ENCODE measurements at places on chromosomes 11 and 22.

- DNase-seq = no peak
Measured at GRCh38 chr11:38274031-38274430, 1676.0 kb upstream of the RAG2 start.

DNA sequence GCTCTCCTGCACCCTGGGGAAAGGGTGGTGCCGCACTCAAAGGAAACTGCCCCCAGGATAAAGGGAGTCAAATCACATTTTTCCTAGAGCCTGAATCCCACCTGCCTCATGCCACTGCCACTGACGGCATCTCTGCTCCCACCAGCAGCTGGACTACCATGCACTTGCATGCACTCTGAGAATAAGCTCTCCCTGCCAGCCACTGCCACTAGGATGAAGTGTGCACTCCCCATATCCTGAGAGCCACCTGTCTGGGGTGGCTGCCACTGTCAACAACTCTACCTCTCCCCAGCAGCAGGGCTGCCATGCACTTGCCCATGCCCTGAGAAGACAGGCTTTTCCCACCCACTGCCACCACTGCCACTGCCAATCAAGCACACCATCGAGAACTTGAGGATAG lies 31.6 kb downstream of the MRGPRX4 start:
- DNase-seq = no peak

- no peak for DNase-seq
Measured at GRCh38 chr11:96199563-96200025, 143.4 kb downstream of the MAML2 start.

GRCh38 chr11:79447038-79447786 lies 6.4 kb upstream of the TENM4 start:
- DNase-seq = no peak

GRCh38 chr11:47886096-47886495 lies 37.9 kb upstream of the NUP160 start:
- no peak for DNase-seq

- DNase-seq = no peak
Measured at GRCh38 chr11:77049026-77049425, 14.8 kb downstream of the B3GNT6 start.

GRCh38 chr11:64764040-64764611 lies 4.4 kb upstream of the PYGM start:
- no peak for DNase-seq

DNA sequence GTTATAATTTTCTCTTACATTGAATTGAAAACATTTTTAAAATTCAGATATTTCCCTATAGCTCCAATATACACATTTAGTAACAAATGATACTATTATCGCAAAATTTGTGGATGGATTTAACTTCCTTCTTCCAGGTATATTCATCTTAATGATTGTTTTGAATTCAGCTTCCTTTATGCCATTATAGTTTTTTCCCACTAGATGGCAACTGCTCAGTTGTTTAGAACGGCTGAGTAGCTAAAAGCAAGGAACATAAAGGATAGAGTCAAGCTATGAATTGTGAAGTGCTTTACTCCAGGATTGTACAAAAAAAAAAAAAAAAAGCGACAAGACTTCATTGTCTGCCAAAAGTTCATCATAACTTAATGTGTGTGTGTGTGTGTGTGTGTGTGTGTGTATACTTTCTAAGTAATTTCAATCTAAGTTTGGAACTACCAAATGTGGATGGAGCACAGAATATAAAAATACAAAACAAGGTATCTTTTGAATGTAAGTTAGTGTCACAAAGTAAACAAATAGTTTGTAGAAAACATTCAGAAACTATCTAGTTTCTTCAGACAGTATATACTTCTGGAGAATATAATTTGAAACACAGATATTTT lies 846.4 kb downstream of the DLG2 start:
- DNase-seq = peak; percentile 26

DNA sequence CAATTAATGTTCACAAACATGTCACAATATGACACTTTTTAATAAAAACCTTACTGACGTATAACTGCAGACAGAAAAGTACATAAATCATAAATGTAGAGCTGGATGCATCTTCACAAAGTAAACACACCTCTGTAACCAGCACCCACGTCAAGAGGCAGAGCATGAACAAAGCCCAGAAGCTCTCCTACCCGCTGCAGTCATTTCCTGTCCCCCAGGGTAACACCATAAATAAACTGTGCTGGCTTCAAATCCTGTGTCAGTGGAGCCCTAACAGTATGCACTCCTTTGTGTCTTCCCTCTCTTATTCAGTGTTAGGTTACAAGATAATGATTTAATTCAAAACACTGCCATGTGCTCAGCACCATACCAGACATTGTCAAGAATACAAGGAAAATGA lies 5.7 kb downstream of the SYT13 start:
- peak; percentile 98 for DNase-seq

- DNase-seq = peak; percentile 43
Measured at GRCh38 chr11:17277024-17277584, 565 bp downstream of the NUCB2 start.

DNA sequence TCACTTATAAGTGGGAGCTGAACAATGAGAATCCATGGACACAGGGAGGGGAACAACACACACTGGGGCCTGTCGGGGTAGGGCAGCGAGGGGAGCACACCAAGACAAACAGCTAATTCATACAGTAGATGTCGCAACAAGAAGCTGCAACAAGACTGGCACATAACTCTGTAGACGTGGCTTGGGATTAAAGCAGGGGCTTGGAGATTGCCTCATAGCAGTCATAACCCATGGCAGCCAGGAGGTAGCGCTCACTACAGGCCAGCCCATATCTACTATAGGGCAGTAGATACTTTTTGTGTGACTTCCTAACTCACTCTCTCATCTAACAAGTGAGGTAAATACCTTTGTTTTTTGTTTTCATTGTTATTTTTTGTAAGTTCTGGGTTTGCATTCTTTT lies 1.7 kb upstream of the OR9G4 start:
- DNase-seq = no peak

DNA sequence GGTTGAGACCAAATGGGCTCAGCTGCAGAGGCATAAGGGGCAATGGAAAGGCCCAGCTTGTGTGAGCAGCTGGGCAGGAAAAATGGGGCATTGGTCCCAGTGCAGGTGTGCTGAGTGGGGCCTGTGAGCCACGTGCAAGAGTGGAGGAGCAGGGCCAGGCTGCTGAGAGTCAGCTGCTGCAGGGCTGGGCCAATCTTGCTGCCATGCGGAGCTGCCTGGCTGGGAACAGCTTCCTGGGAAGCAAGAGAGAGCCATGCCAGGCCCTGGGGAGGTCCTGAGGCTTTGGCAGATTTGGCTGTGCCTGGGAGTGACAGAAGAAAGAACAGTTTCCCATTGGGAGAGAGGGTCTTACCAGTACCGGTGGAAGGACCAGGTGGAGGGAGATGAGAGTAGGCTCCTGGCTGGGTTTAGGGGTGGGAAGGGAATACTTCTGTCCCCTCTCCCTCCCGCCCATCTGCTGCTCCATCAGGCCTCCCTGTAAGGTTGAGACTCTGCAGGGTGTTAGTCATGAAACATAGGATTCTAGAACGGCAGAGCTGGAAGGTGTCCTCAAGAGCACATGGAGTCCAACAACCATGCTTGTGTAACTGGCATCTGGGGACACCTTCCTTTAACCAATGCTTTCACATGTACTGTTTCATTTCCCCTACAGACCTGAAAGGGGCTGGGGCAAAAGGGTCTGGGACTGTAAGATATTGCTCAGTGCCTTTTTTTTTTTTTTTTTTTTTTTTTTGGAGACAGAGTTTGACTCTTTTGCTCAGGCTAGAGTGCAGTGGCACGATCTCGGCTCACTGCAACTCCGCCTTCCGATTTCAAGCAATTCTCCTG lies 10.4 kb downstream of the SEPTIN3 start:
- DNase-seq = no peak

GRCh38 chr11:95790123-95790932 lies at the start of gene CEP57:
CEP57 (plus strand) TSS chr11:95790498; CDS start chr11:95790699, 201 bp downstream.
- peak; percentile 97 for DNase-seq

DNA sequence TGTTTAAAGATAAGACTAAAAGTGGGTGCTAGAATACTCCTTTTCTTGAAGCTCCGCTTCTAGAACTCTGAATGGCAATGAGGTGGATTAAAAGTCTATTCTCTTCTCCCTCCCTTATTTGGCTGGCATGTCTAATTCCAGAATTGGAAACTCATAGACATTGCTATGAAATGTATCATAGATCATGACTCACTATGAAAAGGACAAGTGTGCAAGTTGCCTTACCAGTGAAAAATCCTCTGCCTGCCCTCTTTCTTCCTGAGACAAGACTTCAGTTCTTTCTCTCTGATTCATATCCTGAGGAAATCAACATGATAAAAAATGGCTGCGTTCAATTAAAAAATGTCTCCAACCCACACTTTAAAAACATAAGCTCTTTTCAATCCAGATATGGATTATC lies 73.2 kb upstream of the BLID start:
- no peak for DNase-seq

- no peak for DNase-seq
Measured at GRCh38 chr22:20517422-20517821, 10.0 kb downstream of the MED15 start.

DNA sequence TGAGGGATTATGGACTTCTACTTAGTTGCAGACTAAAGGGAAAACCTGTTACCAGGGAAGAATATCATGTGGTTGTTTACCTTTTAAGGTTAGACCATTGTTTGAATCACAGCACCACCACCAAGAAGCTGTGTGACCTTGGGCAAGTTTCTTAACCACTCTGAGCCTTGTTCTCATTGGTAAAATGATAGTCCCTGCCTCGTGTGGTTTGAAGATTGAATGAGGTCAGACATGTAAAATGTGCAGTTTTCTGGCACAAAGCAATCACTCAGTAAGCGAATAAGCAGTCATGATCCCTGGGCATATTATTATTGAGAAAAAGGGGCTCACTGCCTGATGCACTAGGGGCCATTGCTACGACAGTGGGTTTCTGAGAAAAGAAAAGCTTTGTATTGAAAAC lies 28.3 kb downstream of the MOV10L1 start:
- DNase-seq = no peak

- DNase-seq = no peak
Measured at GRCh38 chr11:36222831-36223635, 66.2 kb downstream of the COMMD9 start.

GRCh38 chr11:121257976-121258375 lies 34.6 kb upstream of the SC5D start:
- no peak for DNase-seq

DNA sequence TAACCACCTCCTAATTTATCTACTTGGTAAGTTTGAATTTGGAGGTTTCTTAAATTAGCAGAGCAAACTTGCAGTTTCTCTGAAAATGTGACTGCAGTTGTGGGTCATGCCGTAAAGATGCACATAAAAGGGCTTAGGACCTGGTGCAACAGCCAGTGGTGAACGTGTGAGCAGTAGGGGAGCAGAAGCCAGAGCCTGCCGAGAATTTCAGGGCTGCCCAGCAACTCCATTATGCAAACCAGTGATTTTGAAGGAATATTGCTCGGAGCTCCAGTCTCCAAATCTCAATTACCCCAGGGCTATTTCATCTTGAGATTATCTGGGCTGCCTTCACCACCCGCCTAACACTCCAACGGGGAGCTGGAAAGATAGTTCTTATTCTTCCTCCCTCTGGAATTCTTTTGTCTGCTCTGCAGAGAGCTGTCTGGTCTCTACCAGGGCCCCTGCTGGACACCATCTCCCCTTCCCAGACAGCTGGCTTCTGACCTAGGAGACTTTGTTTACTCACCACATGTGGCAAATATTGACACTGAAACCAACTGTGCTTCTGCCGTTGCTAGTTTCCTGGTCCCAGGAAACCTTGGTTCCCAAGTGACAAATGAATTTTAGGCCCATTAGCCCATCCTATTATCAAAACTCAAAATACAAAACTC lies 93.9 kb downstream of the DSCAML1 start:
- peak; percentile 81 for DNase-seq

DNA sequence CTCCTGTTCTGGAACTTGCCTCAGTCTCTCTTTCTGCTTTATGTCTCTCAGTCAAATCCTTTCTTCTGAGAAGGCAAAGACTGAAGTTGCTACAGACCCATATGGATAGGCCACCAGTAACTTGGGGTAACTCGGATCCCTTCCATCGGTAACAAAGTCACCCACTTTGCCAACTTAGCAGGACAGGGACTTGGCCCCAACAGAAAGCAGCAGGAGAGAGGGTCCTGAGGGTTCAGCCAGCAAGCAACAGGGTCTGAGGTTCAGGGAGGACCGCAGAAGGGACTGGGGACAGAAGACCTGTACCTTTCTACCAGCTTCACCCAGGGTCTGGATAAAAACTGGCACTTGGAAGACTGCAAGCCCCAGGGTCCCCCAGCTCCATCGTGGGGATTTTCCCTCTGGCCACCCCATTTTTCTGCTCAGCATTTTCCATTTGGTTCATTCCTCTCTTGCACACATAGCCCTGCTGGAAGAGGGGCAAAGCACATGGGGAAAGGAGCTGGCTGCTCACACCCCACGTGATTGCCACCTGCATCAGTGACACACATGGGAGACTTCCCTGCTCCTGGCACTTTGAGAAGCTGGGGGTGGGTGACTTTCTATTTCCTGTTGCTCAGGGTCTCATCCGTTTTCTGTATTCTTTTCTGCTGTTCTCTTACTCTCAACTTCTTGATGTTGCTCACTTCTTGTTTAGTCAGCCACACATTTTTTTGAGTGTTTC lies 34.6 kb upstream of the GNAZ start:
- DNase-seq = no peak

DNA sequence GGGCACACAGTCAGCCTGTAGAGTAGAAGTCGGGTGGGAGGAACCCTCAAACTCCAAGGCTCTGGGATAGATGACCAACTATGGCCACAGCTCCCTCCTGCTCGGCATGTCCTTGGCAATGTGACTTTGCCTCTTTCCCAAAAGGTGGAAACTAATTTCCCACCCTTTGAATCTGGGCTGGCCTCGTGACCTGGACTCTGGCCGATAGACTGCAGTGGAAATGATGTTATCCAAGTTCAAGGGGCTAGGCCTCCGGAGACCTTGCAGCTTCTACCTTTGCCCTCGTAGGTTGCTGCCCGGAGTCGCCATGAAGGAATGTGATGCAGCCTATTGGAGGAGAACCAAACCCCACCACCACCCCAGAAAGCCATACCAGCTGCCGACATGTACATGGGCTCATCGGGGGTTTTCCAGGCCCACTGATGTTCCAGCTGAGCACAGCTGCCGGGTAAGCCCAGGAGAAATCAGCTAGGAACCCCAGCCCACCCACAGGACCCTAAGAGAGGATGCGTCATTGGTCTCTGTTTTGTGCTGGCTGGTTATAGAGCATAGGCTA lies 30.4 kb downstream of the KCNJ4 start:
- no peak for DNase-seq

DNA sequence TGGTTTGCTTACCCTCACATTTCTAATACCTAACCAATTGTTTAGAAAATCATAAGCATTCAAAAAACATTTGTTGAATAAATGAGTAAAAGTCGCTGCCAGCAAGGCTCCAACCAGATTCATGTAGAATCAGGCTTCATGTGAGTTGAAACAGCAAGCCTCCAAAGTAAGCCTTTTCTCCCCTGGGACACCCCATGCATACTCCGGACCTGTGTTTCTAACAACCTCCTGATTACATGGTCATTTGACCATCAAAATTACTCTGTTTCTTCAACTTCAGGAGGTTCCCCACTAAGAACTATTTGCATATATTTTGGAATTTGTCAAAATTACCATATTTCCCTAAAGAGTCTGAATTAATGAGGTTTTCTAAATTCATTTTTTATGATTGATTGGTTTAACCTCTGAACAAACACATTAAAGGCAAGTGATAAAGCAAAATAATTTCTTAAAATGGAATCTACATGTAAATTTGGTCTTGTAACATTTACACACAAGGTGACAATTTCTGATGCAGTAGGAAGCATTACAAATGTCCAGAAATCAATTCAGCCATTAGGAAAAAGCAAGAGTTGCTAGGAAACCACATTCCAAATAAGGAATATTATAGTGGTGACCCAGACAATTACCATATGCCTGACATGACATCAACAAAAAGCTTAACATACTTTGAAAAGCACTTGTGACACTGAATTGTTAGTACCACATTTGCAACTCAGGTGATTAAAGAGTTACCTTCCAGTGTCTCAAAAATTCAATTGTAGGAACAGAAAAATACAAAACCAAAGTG lies 252.6 kb downstream of the GUCY1A2 start:
- DNase-seq = no peak

Measured in NCI-H2029 (cell line).